Central memory CD4-positive, alpha-beta T cell (primary cell): ENCODE measurements at places on chromosomes 13 and 19.

GRCh38 chr13:75702476-75702875 is 66.3 kb downstream of the LMO7 start:
- no peak for DNase-seq

- no peak for DNase-seq
Measured at GRCh38 chr13:98875146-98875729, 102.6 kb downstream of the DOCK9 start.

DNA sequence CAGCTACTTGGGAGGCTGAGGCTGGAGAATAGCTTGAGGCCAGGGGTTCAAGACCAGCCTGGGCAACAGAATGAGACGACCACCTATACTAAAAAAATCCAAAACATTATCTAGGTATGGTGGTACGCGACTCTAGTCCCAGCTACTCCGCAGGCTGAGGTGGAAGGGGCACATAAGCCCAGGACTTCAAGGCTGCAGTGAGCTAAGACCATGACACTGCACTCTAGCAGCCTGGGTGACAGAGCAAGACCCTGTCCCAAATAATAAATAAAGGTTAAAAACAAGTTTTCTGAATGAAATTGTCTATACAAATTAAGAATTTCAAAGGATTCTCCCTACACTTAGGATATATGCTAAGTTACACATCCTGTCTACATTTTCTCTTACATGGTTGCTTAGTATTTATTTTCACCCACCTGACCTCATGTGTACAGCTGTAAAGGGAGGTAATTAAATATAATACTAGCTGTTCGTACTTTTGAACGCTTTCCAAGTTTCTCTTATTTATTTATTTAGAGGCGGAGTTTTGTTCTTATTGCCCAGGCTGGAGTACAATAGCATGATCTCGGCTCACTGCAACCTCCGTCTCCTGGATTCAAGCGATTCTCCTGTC is 1.6 kb downstream of the SLC25A30 start:
- no peak for DNase-seq

DNA sequence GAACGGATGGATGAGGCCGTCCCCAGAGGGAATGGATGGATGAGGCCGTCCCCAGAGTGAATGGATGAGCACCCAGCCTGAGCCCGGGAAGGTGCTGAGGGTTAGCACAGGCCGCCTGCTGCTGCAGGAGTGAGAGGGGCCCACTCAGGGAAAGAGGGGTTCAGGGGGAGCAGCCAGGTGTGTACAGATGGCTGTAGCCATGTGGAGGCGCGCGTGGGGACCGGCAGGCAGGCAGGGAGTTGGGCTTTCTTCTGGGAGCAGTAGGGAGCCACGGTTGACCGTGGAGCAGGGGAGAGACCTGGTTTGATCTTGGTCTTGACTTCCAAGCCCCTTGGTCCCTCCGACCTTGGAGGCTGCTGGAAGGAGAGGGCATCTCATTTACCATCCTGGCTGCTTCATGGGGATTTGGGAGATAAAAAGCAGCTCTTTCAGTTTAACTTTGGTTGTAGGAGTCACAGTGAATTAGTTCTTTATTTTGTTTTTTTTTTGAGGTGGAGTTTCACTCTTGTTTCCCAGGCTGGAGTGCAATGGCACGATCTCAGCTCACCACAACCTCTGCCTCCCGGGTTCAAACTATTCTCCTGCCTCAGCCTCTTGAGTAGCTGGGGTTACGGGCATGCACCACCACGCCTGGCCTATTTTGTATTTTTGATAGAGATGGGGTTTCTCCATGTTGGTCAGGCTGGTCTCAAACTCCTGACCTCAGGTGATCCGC is 24.7 kb downstream of the ARID3A start:
- no peak for DNase-seq

GRCh38 chr19:43501661-43502418 is 2.7 kb downstream of the PHLDB3 start:
- no peak for DNase-seq

- DNase-seq = no peak
Measured at GRCh38 chr19:35936738-35937268, 629 bp downstream of the LRFN3 start.

GRCh38 chr19:11554160-11554559 is 4.9 kb downstream of the ELOF1 start:
- no peak for DNase-seq

GRCh38 chr13:67614013-67614412 is 383.9 kb upstream of the PCDH9 start:
- DNase-seq = no peak

DNA sequence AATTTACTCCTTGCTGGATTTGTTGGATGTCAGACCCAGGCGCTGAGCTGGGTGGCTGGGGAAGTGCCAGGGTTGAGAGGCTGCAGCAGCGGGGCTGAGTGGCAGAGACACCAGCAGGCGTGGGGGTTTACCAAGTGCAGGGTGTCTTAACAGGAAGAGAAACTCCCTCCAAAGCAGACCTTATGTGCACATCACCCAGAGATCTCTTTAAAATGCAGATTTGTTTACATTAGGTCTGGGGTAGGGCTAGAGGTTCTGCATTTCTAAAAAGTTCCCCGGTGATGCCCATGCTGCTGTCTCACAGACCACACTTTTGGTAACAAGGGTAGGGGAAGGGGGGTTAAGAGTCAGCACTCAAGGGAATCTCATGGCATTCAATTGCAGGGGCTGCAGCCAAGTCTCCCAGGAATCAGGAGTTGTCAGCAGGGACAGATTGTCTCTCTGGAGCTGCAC is 80.7 kb upstream of the OLFM4 start:
- no peak for DNase-seq

GRCh38 chr13:21232196-21232595 is 55.7 kb downstream of the MRPL57 start:
- no peak for DNase-seq

GRCh38 chr13:84821261-84821660 is 939.0 kb upstream of the SLITRK1 start:
- no peak for DNase-seq

DNA sequence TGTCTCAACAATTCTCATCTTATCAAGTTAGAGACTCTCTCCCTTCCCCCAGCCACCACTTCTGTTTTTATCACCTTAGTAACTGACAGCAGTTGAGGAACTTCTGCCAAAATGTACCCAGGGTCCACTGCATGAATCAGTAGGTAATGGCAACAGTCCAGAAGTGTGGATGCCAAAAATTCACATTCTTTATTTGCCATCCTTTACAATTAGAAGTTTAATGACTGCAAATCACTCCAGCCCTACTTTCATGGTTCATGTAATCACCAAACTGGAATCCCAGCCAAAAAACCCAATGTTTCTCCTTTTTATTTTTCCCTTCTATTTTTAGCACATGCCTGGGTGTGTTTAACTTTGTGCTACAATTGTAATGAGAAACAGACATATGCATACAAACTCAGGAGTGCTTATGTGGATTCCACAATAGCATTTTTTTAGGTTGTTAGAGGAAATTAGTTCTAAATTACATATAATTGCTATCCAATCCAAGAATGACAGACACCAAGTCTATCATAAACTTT is 243.5 kb downstream of the RGCC start:
- DNase-seq = no peak
